Activated CD4-positive, alpha-beta T cell treated with anti-CD3 and anti-CD28 coated beads for 4 hours (primary cell): ENCODE measurements at places on chromosomes 6 and 20.

GRCh38 chr6:18363746-18364145 is 23.4 kb upstream of the RNF144B start:
- DNase-seq, result no peak

DNA sequence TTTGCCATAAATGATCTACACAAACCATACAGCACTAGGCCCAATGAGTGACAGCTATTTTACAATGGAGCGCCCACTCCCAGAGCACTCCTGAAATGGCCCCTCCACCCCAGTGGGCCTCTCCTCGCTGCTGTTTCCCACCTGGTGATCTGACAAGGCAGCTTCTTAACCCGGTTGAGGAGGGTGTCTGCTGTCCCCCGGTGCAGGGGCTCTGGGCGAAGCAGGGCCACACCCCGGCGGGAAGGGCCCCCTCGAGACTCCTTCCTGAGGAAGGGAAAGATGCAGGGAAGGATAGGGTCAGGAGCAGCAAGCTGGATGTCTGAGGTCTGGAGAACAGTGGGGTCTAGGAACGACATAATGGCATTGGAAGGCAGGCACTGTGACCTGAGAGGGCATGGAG is 10.2 kb downstream of the ABHD16A start:
- DNase-seq, result no peak

DNA sequence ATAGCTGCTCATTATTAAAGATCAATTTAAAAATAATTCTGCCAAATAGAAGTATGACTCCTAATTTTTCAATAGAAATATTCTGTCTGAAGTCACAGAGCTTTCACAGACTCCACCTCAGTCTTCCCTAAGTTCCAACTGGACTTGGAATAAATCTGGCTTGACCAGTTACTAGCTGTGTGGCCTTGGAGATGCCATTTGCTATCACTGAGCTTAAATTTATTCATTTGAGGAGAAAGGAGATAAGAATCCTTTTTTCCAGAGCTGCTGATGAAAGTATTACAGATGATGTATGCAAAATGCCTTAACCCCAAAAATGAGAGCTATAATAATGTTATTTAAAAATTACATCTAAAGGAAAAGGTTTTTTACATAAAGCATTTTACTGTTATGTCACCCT is 125.0 kb downstream of the GJA1 start:
- DNase-seq, result no peak

DNA sequence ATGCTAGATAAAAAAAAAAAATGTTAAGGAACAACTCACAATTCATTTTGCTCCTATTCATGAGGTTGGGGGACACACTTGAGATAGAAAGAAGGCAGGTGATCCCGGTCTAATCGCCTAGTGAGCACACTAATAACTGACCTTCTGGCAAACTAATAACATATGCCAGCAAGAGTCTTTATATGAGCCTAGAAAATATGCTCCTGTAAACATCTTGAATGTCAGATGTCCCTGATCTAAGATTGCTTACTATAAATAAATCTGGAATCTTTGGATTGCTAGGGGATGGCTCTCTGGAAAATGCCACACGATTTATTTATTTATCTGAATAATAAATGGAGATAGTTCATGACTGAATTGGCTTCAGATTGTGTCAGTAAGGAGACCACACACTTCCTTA is 821.9 kb downstream of the GRIK2 start:
- DNase-seq, result no peak

DNA sequence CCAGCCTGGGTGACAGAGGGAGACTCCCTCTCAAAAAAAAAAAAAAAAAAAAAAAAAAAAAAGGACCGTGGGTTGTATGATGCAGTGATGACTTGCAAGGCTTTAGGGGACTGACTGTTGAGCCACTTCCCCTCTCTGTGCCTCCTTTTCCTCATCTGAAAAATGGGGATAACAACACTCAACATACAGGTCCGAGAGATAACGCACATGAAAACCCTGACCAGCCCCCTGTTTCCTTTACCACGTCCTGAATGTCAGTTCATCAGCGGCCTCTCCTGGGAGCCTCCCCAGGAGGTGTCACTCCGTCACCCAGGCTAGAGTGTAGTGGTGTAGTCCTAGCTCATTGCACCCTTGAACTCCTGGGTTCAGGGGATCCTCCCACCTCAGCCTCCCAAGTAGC is 3.9 kb downstream of the SLA2 start:
- DNase-seq, result no peak

DNA sequence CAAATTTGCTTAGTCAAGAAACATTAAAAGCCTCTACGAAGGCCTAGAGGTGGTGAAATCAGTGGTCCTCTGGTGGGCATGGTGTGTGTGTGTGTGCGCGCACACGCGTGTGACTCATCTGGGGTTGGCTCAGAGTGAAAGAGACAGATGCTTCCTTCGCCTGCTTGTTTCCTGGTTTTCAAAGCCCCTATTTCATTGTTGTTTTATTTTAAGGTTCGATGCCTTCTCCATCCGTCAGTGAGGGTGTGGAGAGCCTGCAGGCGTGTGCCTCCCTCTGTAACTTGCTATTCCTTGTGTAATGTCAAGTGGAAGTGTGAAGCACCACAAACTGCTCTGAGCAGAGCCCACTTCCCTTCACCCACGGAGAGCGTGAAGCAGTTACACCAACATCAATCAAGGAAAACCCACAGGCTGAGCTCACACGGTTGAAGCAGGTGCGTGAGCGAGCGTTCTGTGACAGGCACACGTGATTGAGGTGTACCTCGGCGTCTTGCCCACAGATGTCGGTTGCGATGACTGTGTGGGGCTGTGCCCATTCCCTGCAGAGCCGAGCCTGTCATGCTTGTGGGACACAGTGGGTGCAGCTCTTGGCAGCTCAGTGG is 233.9 kb downstream of the PRL start:
- DNase-seq, result peak; percentile 11
